ENCODE measurements at places on chromosomes 12 and 14. TPM values are rescaled to one million over a fixed set of nuclear protein-coding genes. Genes with fewer than 3 reads are reported as not detected.

The LRRK2 gene
- total RNA-seq = 1.6 TPM

The C12orf56 gene
- total RNA-seq = not detected

The IL22 gene
- not detected for total RNA-seq

The CCDC198 gene
- 3.0 TPM for total RNA-seq

The MCRS1 gene
- 68.7 TPM for total RNA-seq

The PIK3C2G gene
- total RNA-seq = not detected

The ALG10B gene
- total RNA-seq = 5.8 TPM

The TSPAN19 gene
- not detected for total RNA-seq

The GPR137C gene
- 0.11 TPM for total RNA-seq

The MYBPC1 gene
- not detected for total RNA-seq

The STON2 gene
- total RNA-seq = 0.93 TPM

The GSG1 gene
- 0.35 TPM for total RNA-seq

The C12orf50 gene
- not detected for total RNA-seq

The LETMD1 gene
- total RNA-seq = 23.9 TPM

The PDE3A gene
- total RNA-seq = 3.5 TPM

The MANSC4 gene
- not detected for total RNA-seq

The OTOGL gene
- total RNA-seq = not detected

The PRH2 gene
- total RNA-seq = not detected

The ST8SIA1 gene
- total RNA-seq = not detected

The IL23A gene
- total RNA-seq = 0.70 TPM

The B3GNT4 gene
- 1.4 TPM for total RNA-seq

The TBK1 gene
- 23.2 TPM for total RNA-seq

The VDR gene
- 3.2 TPM for total RNA-seq

The ADAM21 gene
- total RNA-seq = not detected

The A2M gene
- total RNA-seq = not detected

The EEF1AKMT3 gene
- 5.2 TPM for total RNA-seq

The NELL2 gene
- total RNA-seq = not detected

The MOK gene
- 25.5 TPM for total RNA-seq

The GPR162 gene
- total RNA-seq = 0.42 TPM

The ERBB3 gene
- total RNA-seq = 1.0 TPM

The KLHL28 gene
- 5.9 TPM for total RNA-seq

The ATP2A2 gene
- 301 TPM for total RNA-seq

The LTBR gene
- 248 TPM for total RNA-seq

The CLEC2D gene
- 0.24 TPM for total RNA-seq

The TSPAN8 gene
- total RNA-seq = 0.69 TPM

The RAD9B gene
- 0.13 TPM for total RNA-seq

The KLRK1 gene
- total RNA-seq = not detected

The AMN gene
- 0.21 TPM for total RNA-seq

The ASCL1 gene
- not detected for total RNA-seq

The PTGES3 gene
- total RNA-seq = 351 TPM

The LRIG3 gene
- total RNA-seq = 5.1 TPM

The YARS2 gene
- 30.2 TPM for total RNA-seq

The DIO3 gene
- total RNA-seq = not detected

The DTX3 gene
- 21.3 TPM for total RNA-seq

The TSHR gene
- not detected for total RNA-seq

The TAC3 gene
- total RNA-seq = not detected

The FAM90A1 gene
- total RNA-seq = 0.10 TPM

The KRT83 gene
- 4.2 TPM for total RNA-seq

The SNRPF gene
- total RNA-seq = 116 TPM

The SLC25A21 gene
- total RNA-seq = 2.3 TPM

The RNF212B gene
- total RNA-seq = not detected

The CLEC14A gene
- not detected for total RNA-seq

The TMPRSS12 gene
- total RNA-seq = not detected

The CELA1 gene
- total RNA-seq = not detected

The TRPV4 gene
- total RNA-seq = 0.08 TPM

The SERPINA5 gene
- not detected for total RNA-seq

The PLA2G1B gene
- not detected for total RNA-seq

The GLIPR1L2 gene
- not detected for total RNA-seq
